ENCODE measurements at places on chromosomes 12 and 14.

DNA sequence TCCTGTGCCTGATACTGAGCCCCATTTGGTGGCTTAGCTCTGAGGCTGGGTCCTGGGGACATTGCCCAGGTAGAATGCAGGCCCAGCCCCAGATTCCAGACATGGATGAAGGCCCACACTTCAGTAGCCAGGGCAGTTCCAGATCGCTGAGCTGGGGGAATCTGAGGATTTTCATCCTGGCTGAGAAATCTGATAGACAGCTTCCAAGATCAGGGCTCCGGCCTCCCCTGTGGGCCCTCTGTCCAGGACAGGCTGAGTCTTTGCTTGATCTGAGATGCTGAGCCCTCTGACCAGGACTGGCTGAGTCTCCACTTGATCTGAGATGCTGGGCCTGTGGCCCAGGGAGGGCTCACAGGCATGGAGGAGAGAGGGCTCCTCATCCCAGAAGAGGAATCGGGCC is 3.3 kb upstream of the RASAL1 start:
- no peak for DNase-seq

DNA sequence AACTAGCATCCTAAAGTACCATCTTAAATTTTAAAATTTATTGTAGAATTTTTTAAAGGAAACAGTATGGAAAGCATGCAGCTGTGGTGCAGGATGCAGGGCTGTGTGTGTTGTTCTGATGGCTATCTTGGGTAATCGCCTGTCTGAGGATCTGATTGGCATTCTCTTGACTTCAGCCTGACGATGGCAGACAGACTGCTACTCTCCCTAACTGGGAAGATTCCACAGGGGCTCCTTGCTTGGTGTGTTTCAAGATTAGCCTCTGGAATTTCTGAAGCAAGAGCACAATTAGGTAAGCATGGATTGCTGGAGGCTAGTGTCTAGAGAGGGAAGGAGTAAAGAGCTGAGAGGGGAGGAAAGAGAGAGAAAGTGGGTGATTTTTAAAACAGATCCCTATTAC is 696.8 kb upstream of the LRFN5 start:
- DNase-seq = no peak

DNA sequence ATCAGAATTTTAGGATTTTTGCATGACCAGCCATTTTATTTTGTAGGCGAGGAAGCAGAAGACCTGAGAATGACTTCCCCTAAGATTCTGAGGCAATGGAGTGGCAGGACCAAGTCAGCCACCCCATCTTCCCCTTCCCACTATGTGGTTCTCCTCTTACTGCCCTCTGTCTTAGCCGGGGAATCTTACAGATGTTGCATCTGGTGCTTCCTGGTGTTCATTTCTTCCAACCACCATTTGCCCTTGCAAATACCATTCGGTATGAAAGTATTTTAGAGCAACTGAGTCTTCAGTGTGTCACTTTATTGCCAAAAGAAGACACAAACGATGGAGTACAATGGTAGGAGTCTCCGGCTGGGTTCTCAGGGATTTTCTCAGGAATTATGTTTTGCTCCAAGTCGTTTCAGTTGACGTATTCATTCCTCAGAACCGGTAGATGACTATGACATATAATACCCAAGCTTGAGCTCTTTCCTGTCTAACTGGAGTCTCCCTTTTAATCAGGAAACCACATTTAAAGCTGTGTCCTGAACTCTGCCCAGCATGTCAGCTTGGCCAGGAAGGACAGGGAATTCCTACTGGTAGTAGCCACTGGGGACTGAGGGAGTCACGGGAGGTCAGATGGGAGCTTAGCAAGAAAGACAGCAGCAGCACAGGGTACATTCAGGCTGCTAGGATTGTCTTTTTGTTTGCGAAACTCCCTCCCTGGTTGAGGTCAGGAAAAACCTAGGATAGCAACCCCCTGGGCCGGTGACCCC is 87.0 kb downstream of the SAMD4A start:
- peak; percentile 91 for DNase-seq

GRCh38 chr14:93957333-93957710 is 19.0 kb downstream of the ASB2 start:
- no peak for DNase-seq

GRCh38 chr14:97315790-97316189 is 518.6 kb downstream of the VRK1 start:
- no peak for DNase-seq

GRCh38 chr14:30584058-30584630 is 25.2 kb downstream of the G2E3 start:
- DNase-seq = peak; percentile 34

- DNase-seq = no peak
Observed at GRCh38 chr14:72686832-72687231, 207.1 kb downstream of the DPF3 start.

DNA sequence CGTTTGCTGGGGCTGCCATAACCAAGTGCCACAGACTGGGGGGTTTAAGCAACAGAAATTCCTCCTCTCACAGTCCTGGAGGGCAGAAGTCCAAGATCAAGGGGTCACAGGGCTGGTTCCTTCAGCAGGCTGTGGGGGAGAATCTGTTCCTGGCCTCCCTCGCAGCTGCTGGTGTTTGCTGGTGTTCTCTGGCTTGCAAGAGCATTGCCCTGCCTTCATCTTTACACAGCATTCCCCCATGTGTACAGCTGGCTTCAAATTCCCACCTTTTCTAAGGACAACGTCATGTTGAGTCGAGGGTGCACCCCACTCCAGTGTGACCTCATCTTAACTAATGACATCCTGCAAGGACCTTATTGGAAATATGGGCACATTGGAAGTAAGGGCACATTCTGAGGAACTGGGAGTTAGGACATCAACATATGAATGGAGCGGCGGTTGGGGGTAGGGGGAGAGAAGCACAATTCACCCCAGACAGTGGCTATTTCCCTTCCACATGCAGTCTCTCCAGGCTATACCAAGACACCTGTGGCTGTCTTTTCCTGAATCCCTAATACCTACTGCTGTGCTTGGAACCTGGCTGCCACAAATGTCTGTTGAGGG is 123.6 kb downstream of the FOXN3 start:
- DNase-seq = no peak

- no peak for DNase-seq
Observed at GRCh38 chr12:40099423-40099853, 6.4 kb downstream of the SLC2A13 start.

DNA sequence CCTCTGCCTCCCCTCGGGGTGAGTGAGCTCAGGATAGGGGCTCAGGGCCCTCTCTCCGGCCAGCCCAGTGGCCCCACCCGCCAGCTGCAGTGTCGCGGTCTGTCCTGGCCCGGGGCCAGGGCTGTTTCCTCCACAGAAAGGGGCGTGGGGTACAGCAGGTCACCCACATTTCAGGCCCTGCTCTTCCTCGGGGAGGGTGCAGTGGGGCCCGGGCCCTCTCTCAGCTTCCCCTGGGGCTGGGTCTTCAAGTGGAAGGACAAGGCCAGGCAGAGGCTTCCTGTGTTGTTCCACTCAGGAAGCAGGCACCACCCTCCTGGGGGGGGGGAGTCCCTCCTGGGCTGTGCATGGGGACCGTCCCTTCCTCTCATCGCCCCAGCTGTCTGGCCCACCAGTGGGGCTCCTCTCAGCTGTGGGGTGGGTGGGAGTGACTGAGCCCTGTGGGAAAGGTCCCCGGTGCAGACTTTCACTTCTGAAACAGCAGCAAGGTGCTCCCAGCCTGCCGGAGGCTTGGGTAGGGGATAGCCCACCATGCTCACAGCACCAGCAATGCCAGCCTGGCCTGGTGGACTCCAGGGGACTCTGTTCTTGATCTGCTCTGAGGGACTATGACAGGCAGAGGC is 3.7 kb downstream of the GPR132 start:
- DNase-seq = no peak

DNA sequence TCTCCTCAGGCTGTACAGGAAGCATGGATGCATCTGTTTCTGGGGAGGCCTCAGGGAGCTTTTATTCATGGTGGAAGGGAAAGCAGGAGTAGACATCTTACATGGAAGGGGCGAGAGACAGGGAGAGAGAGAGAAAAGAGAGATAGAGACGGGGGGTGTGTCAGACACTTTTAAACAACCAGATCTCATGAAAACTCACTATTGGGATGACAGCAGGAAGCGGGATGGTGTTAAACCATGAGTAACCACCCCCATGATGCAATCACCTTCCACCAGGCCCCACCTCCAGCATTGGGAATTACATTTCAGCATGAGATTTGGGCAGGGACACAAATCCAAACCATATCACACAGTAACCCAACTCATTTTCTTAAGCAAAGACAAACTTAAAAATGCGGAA is 110.0 kb upstream of the EEA1 start:
- no peak for DNase-seq

- no peak for DNase-seq
Observed at GRCh38 chr12:64883264-64884163, 59.1 kb downstream of the TBC1D30 start.

DNA sequence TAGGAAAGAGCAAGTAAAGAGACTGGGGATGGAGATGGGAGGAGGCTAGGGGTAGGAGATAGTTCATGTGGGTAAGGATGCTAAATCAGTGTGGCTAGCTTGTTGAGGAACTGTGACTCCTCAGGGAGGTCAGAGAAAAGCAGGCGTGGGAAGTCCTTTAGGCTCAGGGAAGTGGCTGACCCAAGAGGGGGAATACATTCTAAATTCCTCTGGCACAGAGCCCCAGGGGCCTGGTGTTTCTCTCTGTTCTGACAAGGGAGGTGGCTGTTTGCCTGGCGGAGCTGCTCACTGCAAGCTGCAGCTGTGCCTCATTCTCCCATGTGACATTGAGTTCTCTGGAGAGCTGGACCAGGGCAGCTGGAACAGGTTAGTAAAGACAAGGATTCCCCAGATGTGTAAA is 152.2 kb upstream of the SLC38A2 start:
- peak; percentile 95 for DNase-seq

DNA sequence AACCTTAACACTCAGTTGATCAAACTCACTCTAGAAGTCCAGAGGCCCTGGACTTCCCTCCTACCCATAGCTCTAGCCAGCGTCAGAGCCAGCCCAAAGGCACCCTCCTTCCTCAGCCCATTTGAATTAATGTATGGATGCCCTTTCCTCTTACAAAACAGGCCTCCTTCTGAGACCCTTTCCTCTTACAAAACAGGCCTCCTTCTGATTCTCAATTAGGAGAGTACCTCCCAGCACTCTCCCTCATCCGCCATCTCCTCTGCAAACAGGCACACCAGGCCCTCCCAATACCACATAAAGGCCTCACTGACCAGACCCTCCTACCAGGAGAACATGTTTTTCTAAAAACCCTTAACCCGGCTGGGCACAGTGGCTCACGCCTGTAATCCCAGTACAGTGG is 65.7 kb downstream of the MOK start:
- no peak for DNase-seq

- DNase-seq = no peak
Observed at GRCh38 chr12:58095002-58095401, 153.6 kb downstream of the ATP23 start.

Measured in fibroblast of lung (primary cell).